ENCODE measurements at places on chromosomes 5 and 9. TPM values are rescaled to one million over a fixed set of nuclear protein-coding genes. Genes with fewer than 3 reads are reported as not detected.

DNA sequence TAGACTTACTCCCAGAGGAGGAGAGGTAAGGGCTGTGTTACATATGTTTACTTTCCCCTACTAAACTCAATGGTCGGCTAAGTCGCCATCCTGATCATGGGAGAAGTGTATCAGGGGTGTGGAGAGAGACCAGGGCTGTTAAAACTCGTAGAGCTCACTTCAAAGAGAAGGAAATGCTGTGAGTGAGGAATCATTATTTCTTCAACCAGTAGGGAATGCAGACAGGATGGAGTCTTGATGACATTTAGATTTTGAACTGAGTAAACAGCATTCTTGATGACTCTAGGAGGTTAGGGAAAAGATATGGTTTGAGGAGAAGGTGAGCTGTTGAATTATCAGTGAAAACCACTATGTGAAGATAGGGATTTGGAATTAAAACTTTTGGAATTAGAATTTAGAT is 17.3 kb downstream of the RECK start:
- no peak for DNase-seq

- DNase-seq: no peak
Measured at GRCh38 chr9:26561928-26562327, 330.7 kb downstream of the CAAP1 start.

DNA sequence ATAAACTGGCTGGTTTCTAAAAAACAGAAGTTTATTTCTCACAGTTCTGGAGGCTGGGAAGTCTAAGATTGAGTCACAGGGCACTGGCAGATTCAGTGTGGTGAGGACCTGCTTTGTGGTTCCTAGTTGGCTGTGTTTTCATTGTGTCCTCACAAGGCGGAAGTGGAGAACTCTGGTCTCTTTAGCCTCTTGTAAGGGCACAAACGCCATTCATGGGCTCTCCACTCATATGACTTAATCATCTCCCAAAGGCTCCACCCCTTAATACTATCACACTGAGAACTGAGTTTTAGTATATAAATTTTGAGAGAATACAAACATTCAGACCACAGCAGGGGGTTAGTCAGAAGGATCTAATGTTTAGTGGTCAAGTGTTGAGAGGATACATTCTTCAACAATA is 208.2 kb downstream of the SEC61B start:
- DNase-seq: no peak

CREBRF gene
- total RNA-seq: 59.3 TPM

ANKRD31 gene
- total RNA-seq: 0.16 TPM

DIAPH1 gene
- 87.7 TPM for total RNA-seq

GRCh38 chr5:31231177-31231838 is 37.8 kb downstream of the CDH6 start:
- DNase-seq: no peak

DNA sequence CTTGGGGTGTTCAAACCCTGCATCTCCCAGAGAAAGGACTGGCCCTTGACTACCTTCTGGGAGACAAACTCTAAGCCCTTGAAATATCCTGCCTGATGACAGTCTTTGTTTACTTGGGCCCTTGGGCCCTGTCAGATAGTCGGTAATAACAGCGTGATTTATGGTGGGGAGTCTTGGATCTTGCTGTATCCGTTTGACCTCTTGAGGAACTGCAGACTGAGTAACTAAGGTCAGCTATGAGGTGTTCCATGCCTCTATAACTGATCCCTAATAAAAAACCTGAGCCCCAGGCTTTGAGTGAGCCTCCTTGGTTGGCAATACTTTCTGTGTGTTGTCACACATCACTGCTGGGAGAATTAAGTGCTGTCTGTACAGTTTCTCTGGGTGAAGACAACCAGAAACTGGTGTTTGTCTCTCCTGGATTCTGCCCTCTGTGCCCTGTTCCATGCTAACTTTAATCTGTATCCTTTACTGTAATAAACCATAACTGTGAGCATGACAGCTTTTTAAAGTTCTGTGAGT is 56.2 kb upstream of the ANKRD33B start:
- no peak for DNase-seq

DNA sequence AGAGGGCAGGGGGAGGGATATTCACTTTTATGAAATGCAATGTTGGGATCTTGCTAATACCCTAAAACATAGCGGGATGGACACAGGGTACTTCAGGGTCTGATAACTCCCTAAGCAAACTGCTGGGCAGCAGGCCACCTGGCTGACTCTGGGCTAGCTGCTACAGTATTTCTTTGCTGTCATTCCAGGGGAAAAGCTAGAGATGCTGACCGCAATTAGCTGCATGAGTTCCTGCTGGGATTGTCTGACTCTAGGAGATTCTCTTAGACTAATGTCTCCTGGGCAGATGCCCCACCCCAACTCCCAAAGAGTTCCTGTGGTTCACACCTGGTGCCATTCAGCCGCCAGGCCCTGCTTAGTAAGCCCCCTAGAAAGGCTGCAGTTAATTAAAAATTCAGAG is 69.9 kb downstream of the PSAT1 start:
- DNase-seq: no peak

QRFP gene
- total RNA-seq: 0.87 TPM

- DNase-seq: peak; percentile 78
Measured at GRCh38 chr5:157511651-157512644, 51.9 kb downstream of the NIPAL4 start.

- DNase-seq: no peak
Measured at GRCh38 chr5:122738088-122738487, 36.8 kb upstream of the SNX2 start.

DNA sequence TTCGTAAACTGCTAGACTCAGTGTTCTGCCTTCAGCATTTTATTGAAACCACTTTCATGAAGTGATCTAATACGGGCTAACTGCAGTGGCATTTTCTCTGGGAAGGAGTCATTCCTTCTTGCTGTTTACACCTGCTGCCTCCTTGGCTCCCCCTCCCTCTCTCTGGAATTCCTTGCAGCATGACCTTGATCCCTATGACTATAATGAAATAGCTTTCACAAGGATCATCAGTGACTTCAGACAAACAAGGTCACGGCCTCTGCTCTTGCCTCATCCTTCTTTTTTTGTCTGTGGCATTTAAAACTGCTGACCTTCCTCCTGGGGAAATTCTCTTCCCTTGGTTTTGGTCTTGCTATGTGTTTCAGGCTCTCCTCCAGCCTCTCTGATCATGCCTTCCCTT is 90.2 kb downstream of the ZNF462 start:
- no peak for DNase-seq

S100Z gene
- not detected for total RNA-seq

GRCh38 chr9:10649076-10649475 is 36.3 kb upstream of the PTPRD start:
- no peak for DNase-seq

GRCh38 chr5:75566710-75567309 is 44.4 kb upstream of the ANKDD1B start:
- no peak for DNase-seq

DNA sequence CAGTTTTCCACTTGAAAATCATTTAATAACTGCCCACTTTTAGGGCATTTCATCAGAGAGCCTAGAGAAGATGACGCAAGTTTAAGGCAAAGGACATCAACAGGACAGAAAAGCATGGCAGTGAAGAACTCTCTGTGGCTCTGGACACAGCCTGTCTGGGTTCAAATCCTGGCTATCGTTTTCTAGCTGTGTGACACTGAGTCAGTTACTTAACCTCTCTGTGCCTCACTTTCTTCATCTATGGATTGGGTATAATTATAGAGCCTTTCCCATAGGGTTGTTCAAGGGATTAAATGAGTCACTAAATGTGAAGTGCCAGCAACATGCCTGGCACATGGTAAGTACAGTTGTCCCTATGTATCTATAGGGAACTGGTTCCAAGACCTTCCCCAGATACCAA is 6.7 kb downstream of the MYO10 start:
- no peak for DNase-seq

DNA sequence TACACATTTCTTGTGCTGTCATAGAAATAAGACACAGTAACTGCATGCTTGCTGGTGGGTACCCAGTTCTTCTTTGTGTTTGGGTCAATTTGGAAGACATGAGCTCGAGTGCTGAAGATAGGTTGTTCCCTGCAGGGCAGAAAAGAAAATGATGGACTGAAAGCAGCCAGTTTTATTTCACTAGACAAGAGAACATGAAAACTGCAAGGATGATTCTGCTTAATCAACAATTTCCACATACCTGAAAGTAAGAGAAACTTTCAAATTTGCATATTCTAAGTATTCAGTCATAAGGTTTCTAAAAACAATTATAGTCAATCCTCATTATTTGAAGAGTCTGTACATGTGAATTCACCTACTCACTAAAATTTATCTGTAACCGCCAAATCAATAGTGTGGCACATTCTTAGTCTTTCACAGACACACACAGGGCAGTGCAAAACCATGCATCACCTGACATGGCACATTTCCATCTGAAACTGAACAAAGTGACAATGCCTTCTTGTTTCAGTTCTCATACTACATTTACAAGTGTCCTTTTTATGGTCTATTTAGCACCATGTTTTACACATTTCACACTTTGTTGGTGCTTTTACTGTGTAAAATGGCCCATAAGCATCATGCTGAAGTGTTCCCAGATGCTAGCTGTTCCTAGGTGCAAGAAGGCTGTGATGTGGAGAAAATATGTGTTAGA is 56.9 kb downstream of the HOMER1 start:
- no peak for DNase-seq

DNA sequence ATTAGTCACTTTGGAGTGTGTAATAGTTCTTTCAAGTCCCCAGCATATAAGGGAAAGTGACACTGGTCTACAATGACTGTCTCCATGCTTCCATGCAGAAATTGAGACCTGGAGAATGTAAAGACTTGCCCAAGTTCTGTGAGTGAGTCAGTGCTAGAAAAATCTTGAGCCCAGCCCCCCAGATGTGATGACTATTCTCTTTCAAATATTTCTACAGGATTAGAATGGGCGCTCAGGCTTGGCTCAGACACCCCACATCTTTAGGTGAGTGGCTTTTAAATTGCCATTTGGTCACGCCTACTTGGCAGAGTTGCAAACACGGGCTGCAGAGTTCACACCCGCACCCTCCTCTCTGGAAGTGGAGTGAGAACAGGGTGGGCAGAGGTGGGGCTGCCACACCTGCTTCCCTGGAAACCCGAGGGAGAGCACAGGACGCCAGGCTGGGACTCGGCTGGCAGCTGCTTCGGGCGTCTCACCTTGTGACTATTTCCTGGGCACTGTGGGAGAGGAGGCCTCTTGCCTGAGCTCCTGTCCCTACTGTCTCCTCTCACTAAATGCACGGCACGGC is 37.6 kb downstream of the ROPN1L start:
- peak; percentile 84 for DNase-seq

GRCh38 chr9:124654431-124654830 is 116.7 kb downstream of the NR6A1 start:
- no peak for DNase-seq

PFN3 gene
- not detected for total RNA-seq

THG1L gene
- total RNA-seq: 14.0 TPM

SUSD3 gene
- total RNA-seq: 1.8 TPM

All from mucosa of descending colon (tissue), 3 donors.